Trophoblast cell (in vitro differentiated cells and primary cell): ENCODE measurements at places on chromosomes 6 and 20.

DNA sequence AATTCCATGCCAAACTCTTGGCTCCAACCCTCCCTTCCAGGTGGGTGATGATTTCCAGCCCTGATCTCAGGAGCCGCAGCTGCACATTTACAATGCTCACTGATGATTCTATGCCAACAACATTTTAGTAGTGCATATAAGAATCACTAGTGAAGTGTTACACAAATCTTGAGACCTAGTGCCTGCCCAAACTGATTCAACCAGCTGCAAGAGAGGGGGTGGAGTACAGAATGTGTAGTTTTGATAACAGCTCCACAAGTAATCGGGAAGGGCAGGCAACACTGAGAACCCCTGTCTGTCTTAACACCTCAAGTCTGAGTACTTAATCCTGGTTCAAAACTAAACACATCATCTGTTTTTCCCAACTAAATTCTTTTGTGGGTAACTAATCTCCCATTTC, 91.7 kb downstream of the PRDM1 start:
- H3K4me3 ChIP-seq, result no peak overlapping the region
- no peak overlapping the region for H3K27ac ChIP-seq
- H3K27me3 ChIP-seq, result no peaks in the 10 kb centered on the region
- no peaks in the 10 kb centered on the region for H3K4me1 ChIP-seq

DNA sequence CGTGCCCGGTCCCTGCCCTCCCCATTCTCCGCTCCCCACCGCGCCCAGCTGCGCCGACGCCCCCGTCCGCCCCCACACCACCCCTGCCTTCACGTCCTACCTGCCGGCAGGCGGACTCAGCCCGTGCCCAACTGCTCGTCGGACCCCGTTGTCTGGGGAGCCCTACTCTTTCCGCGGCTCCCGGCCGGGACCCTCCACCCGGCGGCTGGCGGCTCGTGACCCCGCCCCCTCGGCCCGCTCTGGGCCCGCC, at the start of gene SERAC1:
Gene SERAC1 (minus strand): TSS at position 223 of the 250 bp plus-strand sequence. CDS start 9,899 bp downstream, outside the sequence.
- DNase-seq, result no peak
- H3K4me3 ChIP-seq, result peak within 1 kb of the TSS; percentile 88
- H3K36me3 ChIP-seq, result no peaks in the 10 kb centered on the region
- H3K27ac ChIP-seq, result peak within 1 kb of the TSS; percentile 74

DNA sequence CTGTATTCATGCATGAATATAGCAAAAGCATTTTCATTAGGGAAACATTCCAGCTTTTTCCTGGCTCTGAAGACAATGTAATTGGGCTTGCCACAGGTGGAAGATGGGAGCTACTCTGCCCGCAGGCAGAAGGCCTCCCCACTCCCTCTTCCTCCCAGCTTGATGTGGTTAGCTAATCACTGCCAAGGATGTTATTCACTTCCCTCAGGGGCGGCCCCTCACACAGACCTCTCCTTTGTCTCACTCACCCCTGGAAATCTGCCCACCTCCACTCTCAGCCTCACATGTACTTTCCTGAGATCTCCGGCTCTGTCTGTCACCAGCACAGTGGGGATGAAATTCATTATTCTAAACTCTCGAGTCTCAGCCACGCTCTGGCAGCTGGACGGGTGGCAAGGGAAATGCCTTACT, 100.7 kb downstream of the ANKRD60 start:
- no peaks in the 10 kb centered on the region for H3K4me1 ChIP-seq
- H3K27ac ChIP-seq, result no peak overlapping the region
- H3K36me3 ChIP-seq, result no peaks in the 10 kb centered on the region
- no peak for DNase-seq
- H3K27me3 ChIP-seq, result no peaks in the 10 kb centered on the region
- H3K4me3 ChIP-seq, result no peak overlapping the region

GRCh38 chr20:24682496-24682985, 213.1 kb downstream of the SYNDIG1 start:
- no peaks in the 10 kb centered on the region for H3K36me3 ChIP-seq
- H3K27me3 ChIP-seq, result no peaks in the 10 kb centered on the region
- DNase-seq, result no peak

- H3K4me3 ChIP-seq, result no peak overlapping the region
- H3K36me3 ChIP-seq, result no peaks in the 10 kb centered on the region
- H3K27me3 ChIP-seq, result no peaks in the 10 kb centered on the region
- H3K4me1 ChIP-seq, result no peaks in the 10 kb centered on the region
Measured at GRCh38 chr20:52332649-52333250, 141.2 kb upstream of the ZFP64 start.

- no peak overlapping the region for H3K4me3 ChIP-seq
- no peaks in the 10 kb centered on the region for H3K36me3 ChIP-seq
- H3K27ac ChIP-seq, result no peak overlapping the region
- no peaks in the 10 kb centered on the region for H3K27me3 ChIP-seq
Measured at GRCh38 chr6:224350-224749, 67.9 kb upstream of the DUSP22 start.

DNA sequence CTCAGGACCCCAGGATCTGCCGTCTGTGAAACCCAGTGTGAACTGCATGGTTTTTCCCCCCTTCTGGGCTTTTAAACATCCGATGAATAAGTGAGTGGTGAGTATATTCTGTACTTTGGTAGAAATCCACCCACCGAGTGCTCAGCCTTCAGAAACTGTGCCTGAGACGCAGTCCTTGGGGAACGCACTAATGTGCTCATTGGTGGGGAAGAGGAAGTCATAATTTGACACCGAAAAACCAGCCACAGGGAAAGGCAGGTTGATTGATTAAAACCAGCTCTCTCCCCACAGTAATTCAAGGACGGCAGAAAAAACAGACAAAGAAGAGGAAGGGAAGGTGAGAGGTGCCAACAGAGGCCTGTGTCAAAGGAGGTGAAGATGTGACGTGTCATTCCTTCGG, 21.7 kb downstream of the EDN3 start:
- no peak for DNase-seq
- H3K4me1 ChIP-seq, result peaks cover 6% of the 10 kb centered on the region
- H3K27me3 ChIP-seq, result no peaks in the 10 kb centered on the region
- H3K4me3 ChIP-seq, result no peak overlapping the region

DNA sequence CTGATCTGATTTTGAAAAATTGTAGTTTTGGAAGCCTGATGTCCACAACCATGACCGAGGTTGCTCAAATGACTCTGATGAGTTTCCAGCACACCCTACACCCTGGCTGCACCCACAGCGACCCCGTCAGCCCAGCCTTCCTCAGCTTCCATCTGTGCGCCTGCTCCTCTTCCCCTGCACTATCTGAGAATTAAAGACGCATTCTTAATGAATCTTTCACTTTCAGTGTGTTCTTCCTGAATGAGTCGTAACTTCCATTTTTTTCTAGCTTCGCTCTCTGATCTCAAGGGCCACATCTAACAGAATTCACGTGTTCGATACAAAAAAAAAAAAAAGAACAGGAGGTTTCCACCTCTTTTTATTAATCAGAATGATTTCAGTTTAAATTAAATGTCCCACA, 21.3 kb upstream of the RREB1 start:
- no peak overlapping the region for H3K4me3 ChIP-seq
- no peaks in the 10 kb centered on the region for H3K27me3 ChIP-seq
- H3K27ac ChIP-seq, result no peak overlapping the region
- DNase-seq, result no peak
- peaks cover 8% of the 10 kb centered on the region for H3K4me1 ChIP-seq
- no peaks in the 10 kb centered on the region for H3K36me3 ChIP-seq

DNA sequence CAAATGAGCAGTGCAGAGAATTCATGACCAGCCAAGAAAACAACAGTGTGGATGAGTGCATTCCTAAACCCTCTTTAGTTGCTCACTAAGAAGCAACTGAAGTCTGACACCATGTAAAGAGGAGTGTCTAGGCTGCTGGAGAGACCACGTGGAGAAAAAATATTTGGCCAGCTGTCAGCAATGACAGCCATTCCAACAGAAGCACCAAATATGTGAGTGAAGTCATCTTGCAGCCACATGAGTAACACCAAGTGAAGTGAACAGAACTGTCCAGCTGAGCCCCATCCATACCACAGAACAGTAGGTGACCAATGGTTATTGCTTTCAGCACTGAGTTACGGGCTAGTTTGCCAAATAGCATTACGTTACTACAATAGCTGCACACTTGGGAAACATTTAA, 89.4 kb downstream of the TBXT start:
- no peaks in the 10 kb centered on the region for H3K4me1 ChIP-seq
- no peaks in the 10 kb centered on the region for H3K36me3 ChIP-seq
- H3K4me3 ChIP-seq, result no peak overlapping the region
- H3K27me3 ChIP-seq, result no peaks in the 10 kb centered on the region
- peak; percentile 69 for DNase-seq

DNA sequence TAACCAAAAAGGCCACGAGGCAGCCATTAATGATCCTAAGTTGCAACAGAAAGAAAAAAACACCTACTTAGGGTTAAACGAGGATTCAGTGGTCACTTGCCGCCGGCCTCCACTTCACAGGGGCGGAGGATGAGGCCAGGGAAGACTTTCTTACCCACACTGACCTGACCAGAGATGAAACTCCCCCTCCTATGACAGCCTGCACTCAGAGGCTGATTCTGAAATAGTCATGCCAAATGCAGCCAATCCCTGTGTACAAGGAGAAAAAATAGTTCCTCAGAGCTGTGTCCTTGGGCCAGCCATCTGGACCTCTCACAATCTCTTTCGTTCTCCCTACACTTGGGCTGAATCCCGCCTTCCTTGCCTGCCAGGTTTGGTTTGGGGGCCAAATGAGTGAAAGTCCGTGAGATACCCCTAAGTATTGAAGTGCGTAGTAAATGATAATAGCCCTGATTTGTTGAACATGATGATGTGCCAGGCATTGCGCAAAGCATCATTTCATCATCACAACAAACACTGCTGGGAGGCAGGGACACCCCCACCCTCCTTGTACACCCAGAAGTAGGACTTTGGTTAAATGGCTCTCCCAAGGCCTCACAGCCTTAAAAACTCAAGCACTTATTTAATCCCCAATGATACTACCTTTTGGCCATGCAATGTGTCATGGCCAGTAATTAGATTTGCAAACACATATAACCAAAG, 3.2 kb upstream of the IRF4 start:
- DNase-seq, result no peak
- H3K4me1 ChIP-seq, result peaks cover 20% of the 10 kb centered on the region
- H3K27me3 ChIP-seq, result peaks cover 35% of the 10 kb centered on the region
